Activated T-cell treated with anti-CD3 and anti-CD28 coated beads, Interleukin-2, amount 50 U/mL, for 4 hours (primary cell): ENCODE measurements at places on chromosomes 1 and 21.

- DNase-seq = no peak
Measured at GRCh38 chr1:53061123-53061858, 722 bp upstream of the PODN start.

- no peak for DNase-seq
Measured at GRCh38 chr1:22489823-22490222, 38.2 kb downstream of the ZBTB40 start.

DNA sequence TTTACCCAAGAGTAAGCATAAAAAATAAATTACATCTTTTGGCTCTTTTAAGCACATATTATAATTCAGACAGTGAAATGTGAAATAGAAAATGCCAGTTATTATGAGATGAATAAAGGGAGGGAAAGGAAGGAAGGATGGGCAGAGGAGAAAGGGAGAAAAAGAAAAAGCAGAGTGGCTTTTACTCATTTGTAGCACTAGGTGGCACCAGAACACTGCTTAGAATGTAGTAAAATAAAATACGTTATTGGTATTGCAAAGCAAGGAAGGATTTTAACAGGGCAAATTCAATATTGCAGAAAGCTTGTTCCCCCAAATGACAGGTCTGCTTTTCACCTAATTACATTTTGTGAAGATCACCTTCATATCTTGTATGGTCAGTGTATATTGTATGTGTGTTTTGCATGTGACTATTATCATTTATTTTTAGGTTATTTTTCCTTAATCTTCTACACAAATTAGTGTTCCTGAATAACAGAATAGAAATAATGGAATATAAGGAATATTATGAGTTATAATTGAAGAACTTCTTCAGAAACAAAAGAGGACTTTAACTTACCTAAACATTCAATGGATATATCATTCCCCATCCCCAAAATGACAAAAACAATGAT is 9.1 kb upstream of the PCNX2 start:
- no peak for DNase-seq

DNA sequence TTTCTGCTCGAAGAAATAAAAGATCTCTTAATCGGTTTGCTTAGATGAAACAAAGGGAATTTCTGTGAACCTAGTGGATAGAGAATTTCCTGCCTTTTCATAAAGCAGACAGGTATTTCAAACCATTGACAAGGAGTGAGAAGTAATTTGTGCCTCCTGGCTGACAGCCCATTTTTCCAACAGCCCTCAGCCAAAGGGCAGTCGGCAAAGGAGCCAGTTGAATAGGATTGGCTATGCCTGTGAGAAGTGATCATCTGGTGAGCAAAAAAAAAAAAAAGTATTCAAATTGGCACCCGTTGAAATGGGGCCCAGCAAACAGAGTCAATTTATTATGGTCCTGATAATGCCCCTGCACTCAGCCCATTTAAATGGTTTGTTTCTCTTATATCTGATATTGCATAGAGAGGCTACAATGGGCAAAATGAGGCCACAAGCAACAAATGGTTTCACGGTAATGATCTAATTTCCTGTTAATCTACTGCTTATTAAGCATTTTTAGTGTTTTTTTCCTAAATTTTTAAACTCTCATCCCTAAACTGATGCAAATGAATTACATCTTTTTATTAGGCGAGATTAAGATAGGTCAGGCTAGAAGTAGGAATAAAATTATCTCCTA is 477.5 kb downstream of the NUF2 start:
- DNase-seq = no peak

- no peak for DNase-seq
Measured at GRCh38 chr1:17875882-17876280, 120.7 kb downstream of the ACTL8 start.

DNA sequence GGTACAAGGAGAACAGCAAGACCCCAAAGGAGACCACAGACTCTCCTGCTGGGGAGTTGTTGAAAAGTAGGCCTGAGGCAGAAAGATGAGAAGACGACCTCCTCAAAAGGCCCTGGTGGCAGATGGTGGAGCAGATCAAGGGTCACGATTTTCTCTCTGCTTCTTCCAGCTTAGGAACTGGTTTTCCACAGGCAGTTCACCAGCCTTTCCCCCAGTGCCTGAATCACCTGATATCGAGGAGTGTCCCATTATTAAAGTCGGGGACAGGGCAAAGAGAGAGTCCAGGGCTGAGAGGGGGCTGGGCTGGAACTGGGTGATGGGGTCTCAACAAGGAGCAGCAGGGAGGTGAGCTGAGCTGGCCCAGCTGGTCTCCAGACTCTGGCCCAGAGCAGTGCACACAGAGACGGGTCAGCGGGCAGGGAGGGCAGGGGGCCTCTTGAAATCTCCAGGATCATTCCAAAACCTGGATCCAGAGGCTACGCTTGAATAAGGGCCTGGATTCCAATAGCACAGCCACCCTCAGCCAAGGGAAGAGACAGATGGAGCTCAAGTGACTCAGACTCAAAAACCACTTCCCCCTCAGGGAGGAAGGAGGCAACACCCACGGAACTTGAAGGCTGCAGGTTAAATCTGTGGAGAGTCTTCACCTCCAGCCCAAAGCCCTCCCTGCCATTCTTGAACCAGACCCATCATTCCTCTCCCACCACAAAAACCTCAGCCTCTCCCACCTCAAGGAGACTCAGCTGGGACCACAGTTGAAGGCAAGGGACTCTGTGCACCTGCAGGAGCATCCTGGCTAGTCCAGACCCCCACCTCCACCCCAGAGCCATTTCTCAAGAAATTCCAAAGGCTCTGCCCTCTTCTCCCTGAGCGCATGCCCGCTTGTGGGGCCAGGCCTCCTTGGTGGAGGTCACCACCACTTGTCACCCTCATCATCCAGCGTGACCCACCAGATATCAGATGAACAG is at the start of gene S100A5:
Gene S100A5 (minus strand): TSS at position 541 of the 968 bp plus-strand sequence. CDS start 743 bp downstream, outside the sequence.
- DNase-seq = peak; percentile 51
